ENCODE measurements at places on chromosomes 12 and 14. TPM values are rescaled to one million over a fixed set of nuclear protein-coding genes. Genes with fewer than 3 reads are reported as not detected.
A peak's percentile ranks its signal among the peaks of the same experiment; 100 is the strongest.

Gene OR4E2
- total RNA-seq: not detected

Gene LPAR5
- 1.5 TPM for total RNA-seq

Gene RILPL2
- 14.0 TPM for total RNA-seq

Gene KRT85
- total RNA-seq: not detected

Gene RERGL
- total RNA-seq: 2.9 TPM

Gene TTC7B
- total RNA-seq: 33.1 TPM

Gene TAS2R30
- total RNA-seq: 3.1 TPM

Gene TESPA1
- 1.2 TPM for total RNA-seq

Gene CEP170B
- total RNA-seq: 42.3 TPM

Gene CD4
- total RNA-seq: 96.2 TPM

DNA sequence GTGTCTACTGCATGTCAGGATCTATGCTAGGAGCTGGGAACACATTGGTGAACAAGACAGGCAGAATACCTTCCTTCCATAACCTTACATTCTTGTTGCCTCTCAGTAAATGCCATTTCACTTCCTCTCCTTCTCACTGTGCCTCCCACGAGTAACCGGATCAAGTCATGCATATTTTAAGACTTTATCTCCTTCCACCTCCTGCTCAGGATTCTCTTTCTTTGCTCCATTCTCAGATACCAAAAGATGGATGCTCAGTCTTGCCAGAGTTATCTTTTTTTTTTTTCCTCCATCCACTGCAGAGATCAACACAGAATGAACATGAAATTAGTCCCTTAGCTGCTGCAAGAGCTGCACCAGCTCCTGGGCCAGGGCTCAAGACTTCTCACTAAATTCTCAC lies 20.0 kb upstream of the APPL2 start:
- DNase-seq: no peak

DNA sequence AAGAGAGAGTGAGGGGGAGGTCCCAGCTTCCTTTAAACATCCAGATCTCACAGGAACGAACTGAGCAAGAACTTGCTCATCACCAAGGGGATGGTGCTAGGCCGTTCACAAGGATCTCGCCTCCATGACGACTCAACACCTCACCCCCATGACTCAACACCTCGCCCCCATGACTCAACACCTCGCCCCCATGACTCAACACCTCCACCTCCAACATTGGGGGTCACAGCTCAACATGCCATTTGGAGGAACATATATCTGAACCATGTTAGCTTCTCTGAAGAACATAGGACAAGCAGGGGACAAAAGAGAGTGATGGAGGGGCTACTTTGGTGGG lies 66.0 kb upstream of the LHX5 start:
- DNase-seq: no peak

GRCh38 chr14:78451319-78451695 lies 281.1 kb downstream of the NRXN3 start:
- no peak for DNase-seq

- DNase-seq: no peak
Observed at GRCh38 chr12:13573698-13574321, 377.3 kb downstream of the EMP1 start.

DNA sequence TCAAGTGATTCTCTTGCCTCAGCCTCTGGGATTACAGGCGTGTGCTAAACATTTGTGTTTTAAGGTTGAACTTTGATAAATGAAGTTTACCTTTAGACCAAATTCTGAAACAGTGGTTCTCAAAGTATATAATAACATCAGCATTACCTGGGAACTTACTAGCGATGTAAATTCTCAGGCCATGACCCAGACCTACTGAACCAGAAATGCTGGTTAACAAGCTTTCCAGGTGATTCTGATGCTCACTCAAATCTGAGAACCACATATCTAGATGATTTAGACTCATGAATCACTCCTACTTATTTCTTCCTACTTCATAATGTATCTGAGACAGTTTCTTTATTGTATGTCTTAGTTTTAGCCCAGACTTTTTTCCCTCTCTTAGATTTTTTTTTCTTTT lies 43.6 kb downstream of the RAD51B start:
- no peak for DNase-seq

- no peak for DNase-seq
Observed at GRCh38 chr12:29508949-29509348, 11.5 kb upstream of the OVCH1 start.

- no peak for DNase-seq
Observed at GRCh38 chr14:93049315-93049714, 66.4 kb downstream of the ITPK1 start.

GRCh38 chr14:70993931-70994330 lies 86.7 kb downstream of the PCNX1 start:
- no peak for DNase-seq

GRCh38 chr14:68463705-68464374 lies 329.0 kb downstream of the ZFP36L1 start:
- DNase-seq: no peak

DNA sequence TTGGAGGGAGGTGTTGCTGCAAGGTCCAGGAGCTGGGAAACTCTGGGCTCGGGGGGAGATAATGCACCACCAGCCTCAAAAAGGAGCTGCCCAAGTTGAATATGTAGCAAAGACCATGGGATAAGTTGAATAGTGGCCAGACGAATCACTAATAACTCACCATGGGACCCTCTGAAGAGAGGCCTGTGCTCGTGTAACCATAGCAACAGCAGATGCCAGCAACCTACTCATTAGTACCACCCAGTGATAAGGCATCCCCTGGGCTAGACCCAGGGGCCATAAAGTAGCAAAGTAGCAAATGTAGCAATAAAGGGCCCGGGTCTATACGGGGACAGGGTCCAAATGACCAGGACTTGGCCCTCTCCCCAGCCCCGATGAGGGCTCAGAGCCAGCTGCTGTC lies 328.0 kb downstream of the DPF3 start:
- no peak for DNase-seq

DNA sequence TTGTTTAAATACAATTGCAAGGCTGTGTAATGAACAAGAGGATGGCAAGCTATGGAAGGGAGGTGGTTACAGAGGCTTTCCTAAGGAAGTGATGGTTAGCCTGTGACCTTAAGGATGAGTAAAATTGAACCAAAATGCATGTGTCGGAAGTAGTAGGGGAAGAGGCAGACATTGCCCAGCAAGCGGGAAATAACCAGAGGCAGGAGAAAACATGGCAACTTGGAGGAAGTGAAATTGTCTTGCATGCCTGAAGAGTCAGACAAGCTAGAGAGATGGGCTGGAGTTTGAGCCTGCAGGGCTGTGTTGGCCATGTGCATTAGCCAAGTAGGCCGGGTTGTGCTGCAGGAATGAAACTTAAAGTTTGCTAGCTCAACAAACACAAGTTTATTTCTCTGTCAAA lies 96.2 kb downstream of the BTG1 start:
- DNase-seq: no peak

- DNase-seq: no peak
Observed at GRCh38 chr14:65103150-65103760, 938 bp upstream of the MAX start.

GRCh38 chr12:65875640-65876071 lies 51.4 kb downstream of the HMGA2 start:
- DNase-seq: no peak

DNA sequence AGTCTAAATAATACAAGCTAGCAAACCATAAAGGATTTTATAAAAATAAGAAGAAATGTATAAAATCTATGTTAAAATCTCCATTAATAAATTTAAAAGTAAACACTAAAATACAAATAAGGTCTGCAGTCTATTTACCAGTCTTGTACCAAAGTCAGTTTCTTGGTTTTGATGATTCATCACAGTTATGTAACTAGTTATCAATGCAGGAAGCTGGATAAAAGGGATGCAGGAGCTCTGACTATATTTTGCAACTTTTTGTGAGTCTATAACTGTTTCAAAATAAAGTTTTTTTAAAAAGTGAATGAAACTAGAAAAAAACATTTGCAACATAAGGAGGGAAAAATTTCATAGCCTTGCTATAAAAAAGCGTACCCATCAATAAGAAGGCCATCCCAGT lies 151.5 kb downstream of the DERA start:
- DNase-seq: no peak

- DNase-seq: peak; percentile 48
Observed at GRCh38 chr12:131850856-131851559, 22.8 kb downstream of the MMP17 start.

GRCh38 chr12:64452559-64453329 lies 824 bp downstream of the TBK1 start:
- peak; percentile 53 for DNase-seq

- DNase-seq: no peak
Observed at GRCh38 chr14:45267071-45267470, 14.1 kb upstream of the MIS18BP1 start.

GRCh38 chr14:21521501-21521900 lies 4.6 kb downstream of the SALL2 start:
- no peak for DNase-seq

- no peak for DNase-seq
Observed at GRCh38 chr12:85385406-85385805, 105.4 kb downstream of the ALX1 start.

DNA sequence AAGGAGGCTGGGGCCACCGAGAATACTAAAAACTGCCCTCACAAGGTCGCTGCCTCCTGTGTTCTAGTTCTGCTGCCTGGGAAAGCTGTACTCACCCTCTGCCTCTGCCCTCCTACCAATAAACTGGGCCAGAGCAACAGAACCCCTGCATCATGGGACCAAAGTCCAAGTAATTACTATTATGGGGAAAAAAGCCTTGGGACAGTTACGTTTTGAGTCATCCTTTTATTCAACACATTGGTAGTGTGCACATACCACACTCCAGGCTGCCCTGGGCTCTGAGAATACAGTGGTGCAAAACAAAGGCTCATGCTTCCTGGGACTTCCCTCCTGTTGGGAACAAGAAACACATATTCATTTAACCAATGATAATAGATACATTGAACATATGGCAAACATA lies 49.0 kb downstream of the CACNA1C start:
- no peak for DNase-seq

GRCh38 chr14:75566321-75566720 lies 12.1 kb upstream of the FLVCR2 start:
- no peak for DNase-seq

- DNase-seq: no peak
Observed at GRCh38 chr14:97777622-97778355, 980.6 kb downstream of the VRK1 start.

- peak; percentile 20 for DNase-seq
Observed at GRCh38 chr12:5624486-5625272, 192.8 kb downstream of the NTF3 start.

GRCh38 chr14:75982266-75983018 lies 647 bp upstream of the TGFB3 start:
- peak; percentile 92 for DNase-seq

GRCh38 chr12:117101953-117102799 lies 3.0 kb upstream of the TESC start:
- DNase-seq: no peak

GRCh38 chr14:53668897-53669296 lies 287.7 kb downstream of the BMP4 start:
- no peak for DNase-seq
